ENCODE measurements at places on chromosomes 2 and 18.

DNA sequence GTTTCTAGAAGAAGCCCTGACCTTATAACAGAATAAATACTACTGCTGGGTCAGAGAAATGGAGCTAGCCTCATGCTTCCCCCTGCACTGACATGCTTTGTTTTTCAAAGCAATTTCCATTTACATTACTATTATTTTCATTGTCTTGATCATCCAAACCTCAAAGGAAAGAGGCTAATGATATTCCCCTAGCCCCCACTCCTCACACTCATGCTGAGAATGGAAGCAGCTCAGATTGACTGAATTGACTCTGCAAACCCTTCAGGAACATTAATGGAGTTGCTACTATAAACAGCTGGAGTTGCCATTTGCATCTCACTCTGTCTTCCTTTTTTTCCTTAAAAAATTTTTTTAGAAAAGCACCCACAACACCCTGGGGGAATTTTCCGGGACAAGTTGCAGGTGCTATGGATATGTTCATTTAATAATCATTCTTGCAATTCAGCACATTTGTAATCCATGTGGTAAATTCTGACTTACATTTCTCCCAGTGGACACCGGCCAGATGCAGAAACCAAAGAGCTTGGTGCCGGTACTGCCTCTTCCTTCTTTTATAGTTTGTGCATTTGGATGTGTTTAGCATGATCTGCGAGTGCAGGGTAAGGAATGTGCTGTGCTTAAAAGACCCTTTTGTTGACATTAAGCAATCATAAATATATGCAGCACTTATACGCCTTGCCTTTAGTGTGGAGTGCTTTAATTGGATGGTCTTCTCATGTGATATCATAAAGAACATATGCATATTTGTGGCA lies 103.3 kb upstream of the OSR1 start:
- no peak for DNase-seq

DNA sequence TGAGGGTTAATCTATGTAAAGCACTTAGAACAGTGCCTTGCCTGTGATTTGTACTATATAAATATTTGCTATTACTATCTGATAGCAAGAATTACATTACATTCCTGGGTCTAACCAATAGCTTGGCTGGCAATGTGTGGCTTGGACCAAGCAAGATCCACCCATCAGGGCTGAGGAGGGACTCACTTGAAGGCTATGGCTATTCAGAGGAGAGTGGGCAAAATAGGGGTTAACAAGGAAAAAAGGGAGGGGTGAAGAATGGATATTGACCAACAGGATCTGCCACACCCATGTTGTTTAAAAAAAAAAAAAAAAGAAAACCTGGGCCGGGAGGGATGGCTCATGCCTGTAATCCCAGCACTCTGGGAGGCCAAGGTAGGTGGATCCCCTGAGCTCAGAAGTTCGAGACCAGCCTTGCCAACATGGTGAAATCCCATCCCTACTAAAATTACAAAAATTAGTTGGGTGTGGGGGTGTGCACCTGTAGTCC lies 20.0 kb upstream of the TMBIM1 start:
- no peak for DNase-seq

- DNase-seq = peak; percentile 89
These were observed 11.5 kb upstream of the CELF4 start for GRCh38 chr18:37577051-37577611.

- no peak for DNase-seq
These were observed 508 bp upstream of the TUBA4B start for GRCh38 chr2:219252570-219252899.

- no peak for DNase-seq
These were observed 305.4 kb upstream of the HS6ST1 start for GRCh38 chr2:128623776-128624761.

DNA sequence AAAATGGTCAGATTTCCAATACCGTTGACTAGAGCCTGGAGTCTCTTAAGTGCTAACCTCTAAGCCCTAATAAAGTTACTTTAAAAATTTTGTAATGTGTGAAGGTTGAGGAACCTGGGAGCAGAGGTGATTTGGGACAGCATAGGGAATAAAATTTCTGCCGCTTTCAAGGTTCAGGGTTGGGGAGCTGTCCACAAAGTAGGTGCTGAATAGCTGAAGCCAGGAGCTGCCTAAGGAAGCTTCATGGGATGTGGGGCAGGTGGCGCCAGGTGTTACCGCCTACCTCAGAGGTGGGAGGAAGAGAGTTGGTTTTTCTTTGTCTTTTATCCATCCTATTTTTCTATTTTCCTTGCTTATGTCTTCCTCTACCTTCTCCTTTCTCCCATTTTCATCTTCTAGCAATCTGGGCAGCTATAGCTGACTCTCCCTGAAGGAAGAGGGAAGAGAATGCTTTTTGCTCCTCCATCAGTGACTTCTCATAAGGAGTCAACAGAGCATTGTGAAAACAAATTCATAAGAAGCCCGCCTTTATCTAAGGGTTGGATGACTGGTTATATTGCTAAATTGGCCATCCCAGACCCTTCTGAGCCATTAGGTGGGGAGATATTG lies 178.7 kb downstream of the CLIP4 start:
- peak; percentile 86 for DNase-seq

DNA sequence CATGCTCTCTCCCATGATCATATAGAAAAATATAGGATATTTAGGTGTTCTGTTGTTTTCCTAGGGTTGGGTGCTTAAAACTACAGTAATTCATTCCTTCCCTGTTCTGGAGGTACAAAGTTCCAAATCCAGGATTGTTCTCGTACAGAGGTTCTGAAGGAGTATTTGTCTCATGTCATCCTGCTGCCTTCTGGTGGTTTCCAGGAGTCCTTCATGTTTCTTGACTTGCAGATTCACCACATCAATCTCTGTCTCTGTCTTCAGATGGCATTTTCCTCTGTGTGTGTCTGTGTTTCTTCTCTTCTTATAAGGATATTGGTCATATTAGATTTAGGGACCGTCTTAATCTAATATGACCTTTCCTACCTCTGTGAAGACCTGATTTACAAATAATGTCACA lies 397.9 kb downstream of the NYAP2 start:
- DNase-seq = no peak

DNA sequence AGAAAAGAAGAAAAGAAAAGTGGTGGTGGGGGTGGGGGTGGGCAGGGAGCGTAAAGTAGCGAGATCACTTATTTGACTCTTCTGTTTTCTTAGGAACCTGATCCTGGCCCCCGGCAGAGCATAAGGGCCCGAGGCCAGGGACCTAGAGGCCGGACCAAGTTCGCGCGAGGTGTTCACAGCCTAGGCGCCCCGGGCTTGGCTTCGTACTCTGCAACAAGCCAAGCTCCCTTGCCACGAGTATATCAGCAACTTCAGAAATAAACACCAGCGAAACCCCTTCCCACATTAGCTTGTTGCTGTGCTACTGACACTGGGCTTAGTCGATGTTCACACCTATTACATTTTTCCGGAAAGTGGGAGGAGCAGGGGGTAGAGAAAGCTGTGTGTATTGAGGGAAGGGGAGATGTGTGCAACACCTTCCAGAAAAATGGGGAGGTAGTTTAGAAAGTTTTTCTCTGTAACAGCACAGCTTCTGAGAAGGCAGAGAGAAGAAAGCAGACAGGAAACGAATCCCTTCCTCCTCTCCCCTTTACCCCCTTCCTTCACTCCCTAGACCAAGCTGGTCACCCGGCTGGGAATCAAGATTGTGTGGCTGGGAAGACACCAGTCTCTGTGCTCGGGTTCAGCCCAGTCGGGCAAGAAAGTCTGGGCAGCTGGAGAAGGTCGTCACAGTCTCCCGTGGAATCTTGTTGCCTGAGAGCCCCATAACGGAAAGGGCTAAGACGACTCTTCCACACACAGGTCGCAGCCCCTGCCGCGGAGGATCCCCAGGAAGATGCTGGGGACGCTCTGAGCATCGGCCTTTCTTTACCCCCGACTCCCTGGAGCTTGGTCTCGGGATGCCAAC lies 12.0 kb upstream of the SATB2 start:
- DNase-seq = peak; percentile 54

GRCh38 chr2:51387235-51387634 lies 355.3 kb upstream of the NRXN1 start:
- no peak for DNase-seq

- DNase-seq = no peak
These were observed 14.4 kb upstream of the BBS5 start for GRCh38 chr2:169464882-169465281.

- DNase-seq = no peak
These were observed 3.7 kb downstream of the INHA start for GRCh38 chr2:219575566-219576504.

- DNase-seq = no peak
These were observed 121.5 kb upstream of the NABP1 start for GRCh38 chr2:191556463-191556862.

DNA sequence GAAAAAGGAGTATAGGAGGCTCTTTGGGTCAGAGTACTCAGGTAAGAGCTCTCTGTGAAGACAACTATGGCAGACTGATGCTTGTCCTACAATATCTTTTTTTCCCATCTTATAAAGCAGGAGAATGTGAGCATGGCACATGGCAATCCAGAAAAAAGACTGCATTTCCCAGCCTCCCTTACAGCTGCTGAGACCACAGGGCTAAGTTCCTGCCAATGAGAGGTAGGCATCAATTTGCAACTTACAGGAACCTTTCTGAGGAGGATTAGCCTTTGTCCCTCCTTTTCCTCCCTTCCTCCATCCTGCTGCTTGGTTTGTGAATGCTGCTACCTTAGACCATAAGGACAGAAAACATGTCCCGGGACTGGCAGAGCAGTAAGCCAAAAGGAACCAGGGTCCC lies 37.8 kb upstream of the ST8SIA5 start:
- DNase-seq = no peak

DNA sequence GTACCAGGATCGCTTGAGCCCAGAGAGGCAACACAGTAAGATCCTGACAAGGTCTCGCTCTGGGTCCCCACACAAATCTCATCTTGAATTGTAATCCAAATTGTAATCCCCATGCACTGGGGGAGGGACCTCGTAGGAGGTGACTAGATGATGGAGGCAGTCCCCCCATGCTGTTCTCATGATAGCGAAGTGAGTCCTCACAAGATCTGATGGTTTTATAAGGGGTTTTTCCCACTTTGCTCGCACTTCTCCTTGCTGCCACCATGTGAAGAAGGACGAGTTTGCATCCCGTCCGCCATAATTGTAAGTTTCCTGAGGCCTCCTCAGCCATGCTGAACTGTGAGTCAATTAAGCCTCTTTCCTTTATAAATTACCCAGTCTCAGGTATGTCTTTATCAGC lies 46.0 kb upstream of the SERTAD2 start:
- DNase-seq = no peak

DNA sequence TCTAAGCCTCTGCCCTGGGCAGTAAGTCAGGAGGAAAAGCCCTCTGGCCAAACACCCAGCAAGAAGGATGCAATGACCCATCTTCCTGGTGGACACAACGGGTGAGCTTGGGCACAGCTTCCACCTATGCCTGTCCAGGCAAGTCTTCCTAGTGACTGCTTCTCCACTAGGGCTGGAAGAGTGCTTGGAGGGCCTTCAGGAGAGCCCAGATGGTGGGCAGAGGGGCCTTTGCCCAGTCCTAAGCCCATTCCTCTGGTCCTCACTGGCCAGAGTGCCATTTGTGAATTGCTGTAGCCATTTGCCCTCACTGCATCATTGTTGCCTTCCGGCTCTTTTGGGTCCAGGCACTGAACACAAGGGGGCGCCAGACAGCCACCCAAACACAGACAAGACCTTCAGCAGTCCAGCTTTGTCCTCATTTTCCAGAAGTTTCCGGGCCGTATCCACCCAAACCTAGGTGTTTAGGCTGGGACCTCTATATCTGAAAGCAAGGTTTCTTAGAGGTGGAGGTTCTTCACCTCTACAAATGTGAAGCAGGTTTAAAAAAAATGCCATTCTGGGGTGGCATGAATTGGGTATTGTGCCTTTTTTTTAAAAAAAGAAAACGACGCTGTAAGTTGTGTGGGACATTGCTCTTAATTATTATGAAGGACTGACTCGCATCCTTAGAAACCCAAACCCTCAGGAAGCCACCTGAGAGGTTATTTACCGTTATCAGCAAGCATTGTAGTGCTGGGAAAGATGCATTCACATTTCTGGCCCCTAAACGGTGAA lies 29.5 kb downstream of the PAX8 start:
- DNase-seq = peak; percentile 85
